ENCODE measurements at places on chromosomes 6 and 20. TPM values are rescaled to one million over a fixed set of nuclear protein-coding genes. Genes with fewer than 3 reads are reported as not detected.

The RGS17 gene
- 3.2 TPM for total RNA-seq

The CCN6 gene
- total RNA-seq = 0.56 TPM

The SRMS gene
- not detected for total RNA-seq

The FAM135A gene
- 25.9 TPM for total RNA-seq

The WFDC10B gene
- total RNA-seq = not detected

The UNC5CL gene
- total RNA-seq = 1.9 TPM

The SPEF1 gene
- total RNA-seq = 0.56 TPM

The MCM3 gene
- 43.0 TPM for total RNA-seq
